ENCODE measurements at places on chromosomes 1 and 21.

DNA sequence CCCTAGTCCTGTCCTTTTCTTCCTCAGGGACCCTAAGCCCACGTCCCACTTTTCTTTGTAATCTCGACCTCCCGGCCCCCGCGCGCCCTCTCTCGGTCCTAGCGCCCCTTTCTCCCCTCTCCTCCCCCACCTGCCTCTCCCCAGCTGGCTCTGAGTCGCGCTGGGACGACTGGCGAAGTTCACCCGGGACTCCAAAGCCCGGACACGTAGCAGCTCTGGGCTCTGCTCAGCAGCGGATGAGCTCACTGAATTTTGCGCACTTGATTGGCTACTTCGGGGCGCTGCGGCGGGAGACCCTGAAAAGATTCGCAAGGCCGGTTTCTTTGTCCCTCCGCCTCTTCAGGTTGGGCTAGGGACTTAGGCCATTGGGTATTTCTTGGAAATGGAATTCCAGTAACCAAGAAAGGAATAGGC lies 16.3 kb upstream of the ACKR1 start:
- DNase-seq, result no peak

GRCh38 chr1:156211243-156211642 lies 1.6 kb upstream of the PMF1 start:
- no peak for DNase-seq

DNA sequence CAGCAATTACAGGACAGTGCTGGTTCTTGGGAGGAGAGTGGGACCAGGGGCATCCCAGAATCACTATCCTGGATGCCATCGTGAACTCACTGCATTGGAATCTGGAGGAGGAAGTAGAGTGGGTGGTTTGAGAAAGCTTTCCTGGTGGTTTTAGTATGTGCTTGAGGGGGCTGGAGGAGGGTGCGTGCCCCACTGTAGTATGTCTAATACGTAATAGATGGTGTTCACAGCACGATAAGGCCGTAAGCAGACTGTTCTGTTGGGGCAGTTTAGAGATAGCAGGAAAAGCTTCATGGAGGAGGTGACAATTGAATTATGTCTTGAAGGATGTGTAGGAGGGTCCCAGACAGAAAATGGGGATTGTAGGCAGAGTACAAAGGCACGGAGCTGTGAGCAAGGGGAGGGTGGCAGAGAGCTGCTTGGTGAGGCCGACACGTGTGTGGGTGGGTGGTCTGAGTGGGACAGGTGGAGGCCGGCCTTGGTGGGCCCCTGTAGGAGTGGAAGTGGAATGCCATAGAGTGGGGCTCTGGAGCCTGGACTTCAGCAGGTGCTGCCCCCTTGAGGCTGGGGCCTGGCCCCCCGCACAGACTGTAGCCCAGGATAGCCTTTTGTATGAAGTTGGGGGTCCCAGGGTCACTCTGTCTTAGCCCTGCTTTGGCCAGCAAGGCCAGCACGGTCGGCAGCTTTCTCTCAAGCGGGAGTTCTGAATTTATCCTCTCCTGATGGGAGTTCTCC lies 37.0 kb downstream of the IL6R start:
- no peak for DNase-seq

GRCh38 chr1:18458133-18459092 lies 22.3 kb upstream of the KLHDC7A start:
- DNase-seq, result no peak

DNA sequence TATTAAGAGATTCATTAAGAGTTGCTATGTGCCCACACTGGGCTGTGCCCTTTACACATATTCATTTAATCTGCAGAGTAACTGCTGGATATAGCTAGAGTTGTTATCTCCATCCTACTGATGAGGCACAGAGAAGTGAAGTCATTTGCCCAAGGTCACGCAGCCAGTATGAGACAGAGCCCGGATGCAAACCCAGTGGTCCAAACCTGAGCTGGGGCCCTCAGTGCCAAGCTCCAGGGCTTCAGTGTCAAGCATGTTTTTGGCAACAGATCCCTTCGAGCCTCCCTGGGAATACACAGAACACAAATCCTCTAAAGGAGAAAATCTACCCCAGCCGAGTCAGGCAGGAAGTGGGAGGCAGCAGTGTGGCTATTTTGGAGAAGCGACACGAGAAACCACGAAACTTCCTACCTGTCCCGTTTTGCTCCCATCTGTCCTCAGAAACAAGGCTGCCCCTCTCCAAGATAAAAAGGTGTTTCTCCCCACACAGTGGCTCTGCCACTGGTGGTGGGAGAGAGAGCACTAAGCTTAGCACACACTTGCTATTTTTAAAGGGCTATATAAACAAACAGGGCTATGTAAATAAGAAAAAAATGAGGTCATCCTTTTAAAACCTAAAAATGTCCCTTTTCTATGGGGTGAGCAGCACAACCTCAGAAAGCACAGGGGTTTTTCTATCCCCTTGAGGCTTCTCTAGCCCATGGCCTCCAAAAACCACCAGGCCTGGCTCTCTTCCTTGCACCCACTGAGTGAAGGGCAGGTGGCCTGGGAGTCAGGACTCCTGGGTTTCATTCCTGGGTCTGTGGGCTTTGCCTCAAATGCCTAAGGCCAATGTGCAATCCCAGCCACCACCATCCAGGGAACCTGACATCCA lies 138.6 kb upstream of the EDN2 start:
- DNase-seq, result no peak

GRCh38 chr1:52454779-52455178 lies 50.4 kb downstream of the PRPF38A start:
- no peak for DNase-seq

DNA sequence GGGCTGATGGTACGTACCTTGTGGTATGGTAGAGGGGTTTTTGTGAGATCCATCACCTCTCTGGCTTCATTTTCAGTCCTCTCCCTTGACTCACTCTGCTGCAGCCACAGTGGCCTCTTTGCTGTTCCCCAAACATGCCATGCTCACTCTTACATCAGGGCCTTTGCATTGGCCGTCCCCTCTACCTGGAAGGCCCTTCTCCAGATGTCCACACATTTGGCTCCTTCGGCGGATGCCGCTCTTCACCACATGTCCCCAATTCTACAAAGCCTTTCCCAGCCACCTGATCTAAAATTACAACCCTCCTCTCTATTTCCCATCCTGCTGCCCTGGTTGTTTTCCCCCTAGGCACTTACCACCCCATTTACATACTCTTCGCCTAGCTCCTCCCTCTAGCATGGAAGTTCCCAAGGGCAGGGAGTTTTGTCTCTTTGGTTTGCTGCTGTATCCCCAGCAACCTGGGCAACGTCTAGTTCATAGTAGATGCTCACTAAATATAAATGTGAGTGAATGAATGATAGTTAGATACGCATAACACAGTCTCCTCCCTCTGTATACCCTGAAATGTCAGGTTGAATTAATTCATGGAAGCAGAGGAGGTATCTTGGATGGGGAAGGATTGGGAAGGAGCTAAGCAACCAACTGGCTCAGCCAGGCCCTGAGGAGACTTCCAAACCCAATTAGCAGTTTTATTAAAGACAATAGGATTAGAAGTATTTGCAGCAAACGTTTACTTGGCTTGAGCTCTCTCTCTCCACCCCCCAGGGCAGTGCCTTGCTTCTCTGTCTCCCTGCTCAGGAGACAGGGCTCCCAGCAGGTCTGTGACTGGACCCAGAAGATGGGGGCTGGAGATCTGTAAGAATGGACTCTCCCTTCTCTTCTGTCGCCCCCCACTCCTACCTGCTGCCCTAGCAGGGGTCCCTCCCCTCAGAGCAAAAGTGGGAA lies 264.2 kb downstream of the GRIK3 start:
- no peak for DNase-seq

DNA sequence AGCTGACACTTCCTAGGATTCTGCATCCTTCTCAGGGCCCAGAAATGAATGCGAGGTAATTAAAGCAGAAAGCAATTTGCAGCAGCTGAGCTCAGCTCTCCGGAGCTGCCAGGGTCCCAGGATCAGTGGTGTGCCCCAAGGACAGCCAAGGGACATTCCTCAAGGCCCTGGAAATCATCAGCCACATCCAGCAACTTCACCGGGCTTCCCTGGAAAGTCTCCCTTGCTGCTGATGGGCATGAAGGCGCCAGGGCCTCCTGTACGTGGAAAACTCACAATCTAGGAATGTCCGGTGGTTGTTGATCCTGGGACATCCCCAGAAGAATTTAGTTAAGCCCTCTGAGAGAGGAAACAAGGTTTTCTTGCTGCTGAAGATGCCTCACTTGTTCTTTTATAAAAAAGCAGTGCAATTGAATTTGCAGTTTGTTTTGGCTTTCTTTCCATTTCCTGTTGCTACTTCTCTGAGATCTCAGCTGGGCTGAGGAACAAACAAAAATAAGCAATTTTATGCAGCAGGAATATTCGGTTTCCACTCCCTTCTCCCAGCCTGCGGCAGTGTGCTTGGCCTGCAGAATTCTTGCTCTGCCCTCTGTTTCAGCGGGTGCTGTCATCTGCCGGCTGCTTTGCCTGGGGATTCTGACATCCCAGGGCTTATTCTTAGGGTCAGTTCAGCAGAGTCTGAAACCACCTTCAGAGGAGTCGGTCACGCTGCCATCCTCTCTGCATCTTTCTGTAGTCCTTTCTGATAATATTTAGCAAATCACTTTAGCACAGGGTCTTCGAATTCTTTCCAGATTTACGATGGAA lies 85.9 kb downstream of the TCP10L start:
- DNase-seq, result no peak

DNA sequence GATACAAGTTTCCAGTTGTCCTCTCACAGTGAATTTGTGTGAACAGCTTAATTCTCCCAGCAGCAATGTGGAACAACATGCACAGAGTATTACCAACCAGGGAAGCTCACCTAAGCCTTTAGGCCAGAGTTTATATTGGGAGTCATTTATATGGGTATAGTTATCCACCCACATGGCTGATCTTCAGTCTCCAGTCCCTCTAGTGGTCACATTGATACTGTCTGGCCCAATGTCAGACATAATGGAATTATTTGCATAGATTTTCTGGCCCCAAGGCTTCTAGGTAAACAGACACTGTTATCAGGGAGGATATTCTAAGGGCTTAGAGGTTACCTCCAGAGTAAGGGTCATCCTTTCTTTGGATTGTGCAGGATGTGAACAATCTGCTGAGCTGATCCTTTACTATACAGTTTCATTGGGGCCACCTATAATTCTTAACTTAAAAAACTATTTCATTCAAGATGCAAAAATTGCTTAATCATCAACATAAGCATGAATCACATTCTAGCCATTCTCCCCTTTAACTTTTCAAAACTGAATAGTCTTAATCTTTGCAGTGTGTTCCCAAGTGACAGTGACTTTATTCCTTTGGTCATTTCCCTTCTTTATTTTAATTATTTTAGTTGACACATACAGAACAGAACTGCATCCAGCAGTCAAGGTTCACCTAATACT lies 210.9 kb downstream of the LTN1 start:
- DNase-seq, result no peak

DNA sequence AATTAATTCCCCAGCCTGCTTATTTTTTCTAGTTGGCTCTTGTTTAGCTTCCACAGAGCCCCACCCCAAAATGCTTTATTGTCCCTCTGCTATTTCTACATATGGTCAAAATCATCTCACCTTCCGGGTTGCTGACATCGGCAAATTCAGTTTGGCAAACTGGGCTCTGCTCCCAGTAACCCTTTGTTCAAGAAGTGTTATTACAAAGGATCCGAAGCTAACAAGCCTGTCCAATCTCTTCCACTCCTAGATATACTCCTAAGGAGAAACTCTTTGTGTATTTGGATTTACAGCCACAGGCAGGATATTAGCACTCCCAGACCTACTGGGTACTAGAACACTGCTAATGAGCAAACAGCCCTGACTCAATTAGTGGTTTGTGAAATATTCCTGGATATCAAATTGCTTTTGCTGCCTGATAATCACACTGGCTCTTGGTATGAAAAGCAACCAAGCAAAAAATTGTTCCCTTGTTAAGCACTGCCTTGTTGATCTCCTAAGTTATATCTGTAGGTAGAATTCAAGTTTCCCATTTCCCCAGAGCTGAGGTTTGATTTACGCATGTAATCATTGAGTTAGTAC lies 4.0 kb downstream of the JUN start:
- no peak for DNase-seq

DNA sequence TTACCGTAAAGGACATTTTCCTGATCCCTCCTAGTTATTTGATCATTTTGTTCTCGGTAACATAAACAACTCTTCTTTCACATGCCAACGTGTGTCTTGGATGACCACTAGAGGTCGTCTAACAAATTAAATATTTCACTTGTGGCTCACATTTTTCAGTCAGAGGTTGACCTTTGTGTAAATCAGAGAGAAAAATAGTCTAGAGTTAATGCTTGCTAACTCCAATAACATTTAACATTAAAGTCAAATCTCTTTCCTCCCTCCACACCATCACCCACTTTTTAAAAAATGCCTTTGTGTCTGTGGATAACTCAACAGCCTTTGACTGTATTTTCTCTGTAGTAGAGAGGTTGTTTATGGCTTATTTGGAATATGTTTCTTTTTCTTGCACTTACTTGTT lies 220.5 kb upstream of the B3GALT2 start:
- DNase-seq, result no peak

- DNase-seq, result no peak
Measured at GRCh38 chr1:198829944-198830343, 191.1 kb downstream of the PTPRC start.

- no peak for DNase-seq
Measured at GRCh38 chr1:191498825-191499224, 659.4 kb upstream of the RGS18 start.

DNA sequence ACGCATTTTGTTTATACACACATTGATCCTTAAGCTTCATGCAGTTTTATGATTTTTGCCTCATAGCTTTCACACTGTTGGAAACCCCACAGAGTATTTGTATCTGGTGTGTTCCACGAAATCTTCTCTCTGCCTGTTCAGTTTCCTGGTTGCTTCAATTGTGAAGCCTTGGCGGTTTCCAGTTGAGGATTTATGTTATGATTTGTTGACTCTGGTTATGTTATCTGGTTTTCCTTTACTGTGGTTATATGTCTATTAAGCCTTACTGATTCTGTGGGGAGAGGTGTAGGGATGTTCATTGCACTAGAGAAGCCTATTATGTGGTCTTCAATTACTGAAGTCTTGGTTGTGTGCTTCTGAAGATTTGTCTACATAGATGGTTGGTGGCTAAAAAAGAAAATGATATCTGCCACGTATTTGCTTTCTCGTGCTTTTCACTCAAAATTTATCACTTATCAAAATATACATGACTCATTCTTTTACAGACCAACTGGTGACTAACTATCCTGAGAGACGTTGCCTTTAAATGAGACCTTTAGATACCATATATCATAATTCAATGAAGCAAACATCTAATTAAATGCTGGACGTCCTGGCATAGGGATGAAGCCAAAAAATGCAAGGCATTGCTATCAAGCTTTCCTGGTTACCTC lies 488.0 kb upstream of the B3GALT2 start:
- no peak for DNase-seq

DNA sequence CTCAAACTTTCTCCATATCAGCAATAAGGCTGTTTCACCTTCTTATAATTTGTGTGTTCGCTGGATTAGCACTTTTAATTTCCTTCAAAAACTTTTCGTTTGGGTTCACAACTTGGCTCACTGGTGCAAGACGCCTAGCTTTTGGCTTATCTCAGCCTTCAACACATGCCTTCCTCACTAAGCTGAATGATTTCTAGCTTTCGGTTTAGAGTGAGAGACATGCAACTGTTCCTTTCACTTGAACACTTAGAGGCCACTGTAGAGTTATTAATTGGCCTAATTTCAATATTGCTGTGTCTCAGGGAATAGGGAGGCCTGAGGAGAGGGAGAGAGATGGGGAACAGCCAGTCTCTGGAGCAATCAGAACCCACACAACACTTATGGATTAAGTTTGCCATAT lies 41.2 kb upstream of the IFNLR1 start:
- DNase-seq, result no peak
